ENCODE measurements at places on chromosomes 2 and 18.

DNA sequence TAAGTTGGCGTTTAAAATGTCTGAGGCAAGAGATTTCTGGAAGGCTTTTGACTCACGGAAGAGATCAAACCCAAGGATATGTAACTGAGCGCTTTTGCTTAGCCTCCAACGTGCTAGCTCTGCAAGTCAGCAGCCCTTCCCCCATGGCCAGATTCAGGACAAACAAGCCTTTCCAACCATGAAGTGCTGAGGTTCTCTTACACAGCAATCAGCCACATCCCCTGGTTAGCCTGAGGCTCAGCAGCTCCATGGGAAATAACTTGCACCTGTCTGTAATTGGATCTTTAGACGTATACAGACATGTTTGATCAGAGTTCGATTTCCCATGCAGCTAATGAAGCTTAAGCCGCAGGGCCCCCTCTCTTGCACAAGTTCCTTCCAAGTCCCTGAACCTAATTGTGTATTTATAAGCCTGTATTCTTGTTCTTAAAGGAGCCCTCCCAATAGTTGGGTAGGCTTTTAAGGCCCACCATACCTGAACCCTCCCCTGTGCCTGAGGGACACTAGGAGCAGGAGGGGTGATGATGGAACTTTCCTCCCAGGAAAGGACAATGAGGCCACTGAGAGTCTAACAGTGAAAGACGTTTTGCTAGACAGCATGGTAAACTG lies 2.1 kb upstream of the TMEM131 start:
- DNase-seq = no peak

GRCh38 chr2:148161909-148162435 lies 141.1 kb downstream of the MBD5 start:
- DNase-seq = no peak

GRCh38 chr2:220353897-220354296 lies 726.5 kb downstream of the SLC4A3 start:
- no peak for DNase-seq

GRCh38 chr2:190505696-190506095 lies 28.8 kb downstream of the NEMP2 start:
- no peak for DNase-seq

DNA sequence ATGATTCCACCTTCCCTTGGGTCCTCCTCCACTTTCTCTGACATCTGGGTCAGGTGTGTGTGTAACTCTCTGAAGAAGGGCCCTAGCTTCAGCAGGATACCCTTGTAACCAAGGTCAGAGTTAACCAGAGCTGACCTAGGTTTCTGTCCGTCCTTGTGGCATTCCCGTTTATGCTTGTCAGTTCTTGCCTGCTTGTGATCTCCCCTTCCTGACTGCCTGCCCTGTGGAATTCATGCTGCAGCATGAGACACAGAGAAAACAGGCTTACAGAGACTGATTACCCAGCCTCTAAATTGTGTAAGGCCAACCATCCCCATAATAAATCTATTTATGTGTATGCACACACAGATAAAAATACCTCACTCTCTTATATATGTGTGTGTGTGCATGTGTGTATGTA lies 22.8 kb downstream of the NXPH2 start:
- DNase-seq = no peak

- DNase-seq = no peak
These were observed 88.5 kb upstream of the RBMS1 start for GRCh38 chr2:160582081-160582480.

DNA sequence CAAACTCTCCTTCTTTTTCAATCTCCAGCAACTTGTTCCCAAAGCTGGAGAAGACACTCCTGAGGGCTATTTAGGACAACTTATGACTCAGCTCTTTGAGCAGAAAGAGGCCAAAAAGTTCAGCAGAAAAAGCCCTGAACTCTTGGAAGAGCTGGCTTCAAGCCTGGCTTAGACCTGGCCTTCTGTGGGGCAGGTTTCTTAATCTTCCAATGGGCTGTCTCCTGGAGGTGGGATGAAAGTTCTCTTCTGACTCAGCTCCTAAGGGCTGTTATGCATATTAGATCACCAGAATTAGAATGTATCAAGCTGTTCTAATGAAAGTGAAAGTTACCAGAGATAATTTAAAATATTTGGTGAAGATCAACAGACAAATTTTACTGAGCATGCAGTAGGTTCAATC lies 129.4 kb downstream of the RAD51AP2 start:
- no peak for DNase-seq

DNA sequence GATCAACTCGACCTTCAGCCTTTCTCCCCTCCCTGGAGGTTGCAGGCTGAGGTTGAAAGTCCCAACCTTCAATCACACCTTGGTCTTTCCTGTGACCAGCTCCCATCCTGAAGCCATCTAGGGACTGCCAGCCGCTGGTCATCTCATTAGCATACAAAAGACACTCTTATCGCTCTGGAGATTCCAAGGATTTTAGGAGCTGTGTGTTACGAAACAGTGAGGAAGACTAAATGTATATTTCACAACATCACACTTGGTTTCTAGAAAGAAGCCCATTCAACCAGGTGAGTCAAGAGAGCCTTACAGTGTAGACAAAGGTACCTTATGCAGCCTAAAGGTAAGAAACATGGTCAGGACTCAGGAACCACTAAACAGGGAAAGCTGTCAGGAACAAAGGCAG lies 126.4 kb downstream of the SH3BP4 start:
- DNase-seq = no peak

- no peak for DNase-seq
These were observed 228.5 kb downstream of the TTC32 start for GRCh38 chr2:19673213-19673791.

GRCh38 chr18:78903436-78904178 lies 76.0 kb upstream of the SALL3 start:
- DNase-seq = no peak

DNA sequence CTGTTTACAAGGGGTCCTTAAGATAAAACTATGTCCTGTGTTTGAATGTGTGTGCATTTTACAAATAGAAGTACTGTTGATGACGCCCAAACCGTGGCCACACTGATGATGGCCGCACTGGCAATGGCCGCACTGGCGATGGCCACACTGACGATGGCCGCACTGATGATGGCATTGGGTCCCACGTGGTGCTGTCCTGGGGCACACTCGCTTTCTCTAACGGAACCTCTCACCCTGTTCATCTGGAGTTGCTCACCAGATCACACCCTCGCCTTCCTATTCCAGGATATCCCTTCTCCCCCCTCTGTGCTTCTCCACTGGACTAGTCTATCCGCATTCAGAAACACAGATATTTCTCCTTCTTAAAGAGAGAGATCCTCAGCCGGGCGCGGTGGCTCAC lies 192.4 kb downstream of the EIPR1 start:
- no peak for DNase-seq

- DNase-seq = no peak
These were observed 19.2 kb downstream of the MIB1 start for GRCh38 chr18:21759836-21760235.

All from GM12865 (cell line).